ENCODE measurements at places on chromosomes 2 and 18.

DNA sequence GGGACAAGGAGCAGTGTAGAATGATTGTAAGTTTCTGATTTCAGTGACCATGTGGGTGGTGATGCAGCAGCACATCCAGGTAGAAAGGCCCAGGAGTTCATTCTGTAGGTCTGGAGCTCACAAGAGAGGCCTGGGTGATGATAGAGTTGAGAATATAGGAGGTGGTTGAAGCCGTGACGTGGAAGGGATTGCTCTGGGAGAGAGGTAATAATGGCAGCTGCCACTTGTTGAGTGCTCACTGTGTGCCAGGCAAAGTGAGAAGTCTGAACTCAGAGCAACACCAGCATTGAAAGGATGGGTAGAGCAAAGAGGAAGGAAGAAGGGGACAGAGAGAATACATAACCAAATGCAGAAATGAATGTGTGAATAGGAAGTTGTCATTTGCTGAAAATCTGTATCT, 3.3 kb downstream of the TTLL4 start:
- no peak for DNase-seq

GRCh38 chr18:47969816-47970215, 39.4 kb upstream of the SMAD2 start:
- no peak for DNase-seq

GRCh38 chr2:218582076-218582475, 13.4 kb downstream of the CNOT9 start:
- no peak for DNase-seq

- DNase-seq, result no peak
These were observed 14.0 kb downstream of the FER1L5 start for GRCh38 chr2:96656540-96656939.

DNA sequence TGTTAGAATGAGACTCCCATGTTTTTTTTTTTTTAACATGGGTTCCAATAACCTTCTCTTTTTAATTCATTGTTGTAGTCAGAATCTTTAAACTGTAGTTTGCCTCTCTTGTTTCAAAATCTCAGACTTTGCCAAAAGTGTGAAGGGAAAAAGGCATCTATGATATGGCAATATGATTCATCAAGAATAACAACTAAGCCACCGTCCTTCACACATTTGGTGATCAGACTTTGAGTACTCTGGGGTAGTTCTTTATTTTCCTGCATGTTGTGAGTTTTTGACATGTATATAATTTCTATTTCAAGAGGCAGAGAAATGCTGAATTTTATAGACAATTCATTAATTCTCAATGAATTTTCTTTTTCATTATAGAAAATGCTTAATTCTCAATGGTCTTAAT, 53.5 kb upstream of the CERS6 start:
- no peak for DNase-seq

- peak; percentile 53 for DNase-seq
These were observed 89.4 kb downstream of the ARHGAP15 start for GRCh38 chr2:143218621-143219020.

GRCh38 chr2:13046557-13047165, 329.9 kb downstream of the TRIB2 start:
- DNase-seq, result no peak

GRCh38 chr18:80246445-80247392, 595 bp downstream of the PARD6G start:
- DNase-seq, result peak; percentile 41

- no peak for DNase-seq
These were observed 144.6 kb downstream of the QPCT start for GRCh38 chr2:37489041-37489456.

DNA sequence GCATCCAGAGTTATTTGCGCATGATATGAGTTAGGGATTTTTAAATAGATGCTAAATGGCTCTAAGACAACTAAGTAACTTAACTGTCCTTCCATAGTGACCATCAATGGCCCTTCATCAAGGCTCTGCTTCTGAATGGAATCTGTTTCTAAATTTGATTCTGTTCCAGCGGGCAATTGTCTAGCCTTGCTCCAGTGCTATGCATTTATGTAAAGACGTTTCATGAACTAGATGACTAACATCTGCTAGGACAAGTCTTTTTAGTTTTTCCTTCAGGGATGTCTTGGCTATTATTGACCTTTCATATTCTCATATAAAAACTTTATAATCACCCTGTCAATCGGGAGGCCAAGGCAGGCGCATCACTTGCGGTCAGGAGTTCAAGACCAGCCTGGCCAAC, 9.8 kb downstream of the ASTL start:
- DNase-seq, result no peak

DNA sequence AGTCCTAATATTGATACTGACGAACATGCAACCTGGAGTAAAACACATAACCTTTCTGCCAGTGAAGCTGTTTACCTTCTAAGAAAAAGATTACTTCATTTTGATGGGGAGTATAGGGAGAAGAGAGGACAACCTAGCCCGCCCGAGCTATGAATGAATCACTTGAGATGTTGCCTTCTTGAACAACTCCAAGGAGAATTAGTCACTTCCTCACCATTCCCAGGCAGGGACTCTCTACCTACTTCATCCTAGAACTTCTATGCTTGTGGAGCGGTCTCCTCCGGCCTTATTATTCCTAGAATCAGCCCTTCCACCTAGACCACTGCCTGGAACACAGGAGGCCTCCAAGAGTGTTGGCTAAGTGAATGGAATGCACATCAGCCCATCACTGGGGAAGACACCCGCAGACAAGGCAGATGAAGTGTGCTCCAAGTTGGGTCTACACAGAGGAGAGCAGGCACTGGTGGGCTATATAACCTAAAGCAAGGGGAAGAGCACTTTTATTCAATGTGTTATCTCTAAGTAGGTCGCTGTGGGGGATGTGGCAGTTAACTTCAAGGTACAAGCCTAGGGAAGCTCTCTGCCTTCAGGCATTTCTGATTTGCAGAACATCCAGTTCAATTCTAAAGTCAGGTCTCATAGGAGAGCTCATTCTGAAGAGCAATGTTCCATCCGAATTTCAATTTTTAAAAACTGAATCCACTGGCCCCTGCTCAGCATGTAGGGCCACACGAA, 57.4 kb downstream of the STK39 start:
- no peak for DNase-seq

- DNase-seq, result no peak
These were observed 22.6 kb upstream of the SUCLG1 start for GRCh38 chr2:84481702-84482101.

GRCh38 chr2:162965191-162965590, 126.6 kb upstream of the KCNH7 start:
- DNase-seq, result no peak

DNA sequence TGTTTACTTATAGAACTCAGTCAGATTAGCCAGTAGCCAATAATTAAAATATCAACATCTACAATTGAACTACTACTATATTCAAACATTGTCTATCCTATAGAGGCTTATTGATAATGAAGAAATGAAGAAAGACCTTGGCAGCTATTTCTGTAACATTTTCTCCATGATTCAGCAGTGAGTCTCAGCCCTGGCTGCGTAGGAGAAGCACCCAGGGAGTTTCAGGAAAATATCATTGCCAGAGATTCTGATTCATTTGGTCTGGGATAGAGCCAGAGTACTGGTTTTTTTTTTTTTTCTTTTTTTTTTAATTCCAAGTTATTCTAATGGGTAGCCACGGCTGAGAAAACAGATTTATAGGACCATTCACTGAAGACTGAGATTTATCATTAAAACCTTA, 404.8 kb downstream of the TXNL1 start:
- no peak for DNase-seq

DNA sequence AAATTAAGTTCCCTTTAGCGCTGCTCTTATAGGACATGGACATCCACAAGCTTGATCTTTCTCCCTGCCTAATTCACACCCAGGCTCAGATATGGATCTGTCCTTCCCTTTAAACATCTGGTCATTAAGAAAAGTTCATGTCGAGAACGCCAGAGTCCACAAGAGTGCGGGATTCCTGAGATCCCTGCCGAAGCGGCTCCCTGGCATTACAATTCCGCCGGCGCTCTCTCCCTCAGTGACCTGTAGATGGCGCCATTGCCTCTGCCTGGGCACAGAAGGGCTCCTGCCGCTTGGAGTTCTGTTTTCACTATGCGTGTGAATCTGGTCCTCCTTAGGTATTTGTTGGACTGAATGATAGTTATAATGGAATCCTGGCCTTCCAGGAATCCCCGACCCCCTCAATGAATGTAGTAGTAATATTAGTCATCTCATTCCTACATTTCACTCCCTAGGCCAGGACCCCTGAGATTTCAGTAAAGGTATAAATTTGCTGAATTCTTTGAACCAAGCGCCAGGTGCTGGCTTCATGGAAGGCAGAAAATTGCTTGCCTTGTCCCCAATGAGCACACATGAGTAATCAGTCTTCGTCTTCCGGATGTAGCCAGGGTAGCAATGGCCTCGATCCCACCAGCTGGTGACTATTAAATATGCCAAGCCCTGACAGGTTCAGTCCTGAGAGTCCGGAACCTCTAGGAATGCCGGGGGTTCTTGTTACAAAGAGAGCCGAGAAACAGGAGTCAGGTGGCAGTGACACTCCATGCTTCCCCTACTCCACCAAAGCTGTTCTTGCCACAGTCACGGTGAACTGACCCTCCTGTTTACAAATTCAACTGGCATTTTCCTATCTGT, 26.4 kb upstream of the CD207 start:
- DNase-seq, result peak; percentile 91

DNA sequence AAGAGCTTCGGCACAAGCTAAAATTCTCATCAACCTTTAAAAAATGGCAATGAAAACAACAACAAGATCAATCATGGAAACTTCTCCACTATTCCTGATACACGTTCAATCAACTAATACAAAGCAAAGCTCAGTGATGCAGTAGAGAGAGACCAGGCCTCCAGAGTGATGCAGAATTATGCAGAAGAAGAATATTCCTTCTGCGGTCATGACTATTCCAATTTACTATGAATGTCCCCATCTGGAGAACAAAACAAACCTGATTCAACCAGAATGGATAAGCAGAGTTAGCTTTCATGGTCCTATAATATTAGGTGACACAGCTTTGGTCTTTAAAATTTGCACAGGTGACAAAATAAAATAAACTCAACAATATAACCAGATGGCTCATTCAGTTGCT, 12.5 kb upstream of the MBOAT2 start:
- DNase-seq, result no peak

DNA sequence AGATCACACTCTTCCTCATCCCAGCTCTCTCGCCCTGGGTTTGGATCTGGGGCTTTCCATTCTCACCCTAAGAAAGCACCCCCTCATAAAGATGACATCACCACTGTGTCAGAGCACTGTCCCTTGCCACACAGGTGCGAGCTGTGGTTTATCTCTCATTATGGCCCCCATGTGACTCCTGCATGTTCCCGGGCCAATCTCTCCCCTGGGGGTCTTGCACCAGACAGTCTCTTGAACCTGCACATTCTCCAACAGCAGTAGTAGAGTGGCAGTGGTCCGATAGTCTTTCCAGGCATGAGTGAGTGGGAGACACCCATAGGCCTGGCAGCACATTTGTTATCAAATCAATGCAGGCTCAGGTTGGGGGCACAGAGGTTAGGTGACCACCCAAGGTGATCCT, 130.5 kb downstream of the HRH4 start:
- DNase-seq, result no peak

DNA sequence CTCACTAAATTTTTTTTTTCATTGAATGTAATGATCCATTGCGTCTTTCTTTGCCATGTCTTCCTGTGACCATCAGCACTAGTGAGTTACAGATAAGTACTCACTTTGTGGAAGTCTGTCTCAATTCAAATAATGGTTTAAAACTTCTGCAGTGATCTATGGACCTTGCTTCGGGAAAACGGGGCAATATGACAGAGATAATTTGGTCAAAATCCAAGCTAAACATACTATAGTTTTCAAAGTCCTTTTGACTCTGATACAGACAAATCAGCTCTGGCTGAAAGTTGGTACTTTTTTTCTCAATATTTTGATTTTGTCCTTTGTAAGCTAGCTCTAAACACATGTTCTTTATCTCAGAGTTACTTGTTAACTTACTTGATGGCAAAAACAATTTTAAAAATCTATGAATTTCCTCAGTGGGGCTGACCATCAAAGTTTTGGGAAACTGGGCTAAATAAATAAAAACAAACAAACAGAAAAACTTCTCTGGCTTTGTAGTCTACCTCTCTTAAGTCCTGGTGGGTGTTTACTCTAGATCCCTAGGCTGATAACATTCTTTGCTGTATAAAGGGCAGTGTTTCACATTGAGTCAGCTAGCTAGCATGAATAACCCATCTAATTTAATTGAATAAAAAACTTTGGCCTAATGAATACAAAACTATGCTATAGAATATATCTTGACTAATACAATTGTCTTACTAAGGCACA, 327.6 kb downstream of the RDH14 start:
- DNase-seq, result no peak

DNA sequence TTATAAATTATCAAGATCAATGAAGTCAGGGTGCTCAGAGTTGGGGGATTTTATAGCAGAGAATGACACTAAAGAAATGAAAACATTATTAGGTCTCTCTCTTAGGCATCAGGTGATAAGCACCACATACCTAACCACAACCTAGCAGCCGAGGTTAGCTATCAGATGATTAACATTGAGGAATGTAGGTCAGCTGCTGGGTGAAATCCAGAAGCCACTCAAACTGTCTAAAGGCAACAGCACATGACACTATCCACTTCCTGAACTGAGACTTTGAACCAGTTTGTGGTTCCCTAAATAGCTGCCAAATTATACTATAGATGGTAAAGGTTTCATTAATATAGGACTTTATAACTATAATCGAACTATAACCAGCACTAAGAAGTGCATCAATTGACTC, 4.7 kb downstream of the EPG5 start:
- peak; percentile 71 for DNase-seq

DNA sequence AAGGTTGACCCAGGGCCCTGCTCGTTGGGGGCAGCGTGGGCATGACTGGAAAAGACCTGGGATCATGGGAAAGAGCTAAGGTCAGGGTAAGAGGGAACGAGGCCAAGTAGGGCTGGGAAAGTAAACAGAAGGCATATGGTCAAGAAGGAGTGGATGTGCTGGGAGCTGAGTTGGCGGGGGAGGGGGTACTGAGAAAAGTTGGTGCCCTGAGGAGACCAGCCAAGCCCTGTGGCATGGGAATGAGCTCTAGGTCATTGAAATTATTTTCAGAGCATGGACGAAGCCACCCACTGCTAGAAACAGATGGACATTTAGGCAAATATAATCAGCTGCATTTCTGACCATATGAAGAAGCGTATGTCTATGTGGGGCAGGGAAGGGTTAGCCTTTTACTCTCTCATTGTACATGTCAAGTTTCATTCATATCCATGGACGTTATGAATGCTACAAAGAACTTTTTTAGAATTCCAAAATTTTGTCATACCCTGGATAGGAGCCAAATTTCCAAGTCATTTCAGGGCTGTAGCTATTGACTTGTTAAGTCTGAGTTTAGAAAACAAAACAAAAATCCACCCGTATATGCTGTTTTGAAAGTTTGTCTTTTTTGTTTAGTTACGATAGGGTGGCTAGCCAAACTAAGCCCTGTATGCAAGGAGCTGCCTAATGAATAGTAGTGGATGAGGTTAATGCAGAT, 19.1 kb downstream of the MAPRE2 start:
- DNase-seq, result no peak

DNA sequence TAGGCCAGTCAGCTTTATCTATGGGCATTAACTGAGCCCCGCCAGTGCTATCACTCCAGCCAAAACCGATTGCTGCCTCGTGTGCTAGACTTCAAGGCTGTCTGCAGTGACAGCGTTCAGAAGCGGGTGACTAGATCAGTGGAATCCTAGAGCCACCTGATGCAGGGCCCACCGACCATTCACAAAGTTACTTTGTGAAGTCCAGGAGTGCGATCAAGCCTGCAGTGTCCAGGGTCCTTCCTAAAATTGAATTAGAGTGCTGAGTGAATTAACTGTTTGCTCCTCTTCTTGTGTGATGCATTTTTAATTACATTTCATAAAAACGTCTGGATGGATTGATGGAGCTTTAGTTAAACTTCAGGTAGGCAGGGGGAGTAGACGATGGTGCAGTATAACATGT, 13.9 kb downstream of the PCARE start:
- DNase-seq, result no peak
